ENCODE measurements at places on chromosomes 11 and 22.

GRCh38 chr11:17352950-17353820, 1.6 kb downstream of the NCR3LG1 start:
- peak; percentile 87 for DNase-seq

DNA sequence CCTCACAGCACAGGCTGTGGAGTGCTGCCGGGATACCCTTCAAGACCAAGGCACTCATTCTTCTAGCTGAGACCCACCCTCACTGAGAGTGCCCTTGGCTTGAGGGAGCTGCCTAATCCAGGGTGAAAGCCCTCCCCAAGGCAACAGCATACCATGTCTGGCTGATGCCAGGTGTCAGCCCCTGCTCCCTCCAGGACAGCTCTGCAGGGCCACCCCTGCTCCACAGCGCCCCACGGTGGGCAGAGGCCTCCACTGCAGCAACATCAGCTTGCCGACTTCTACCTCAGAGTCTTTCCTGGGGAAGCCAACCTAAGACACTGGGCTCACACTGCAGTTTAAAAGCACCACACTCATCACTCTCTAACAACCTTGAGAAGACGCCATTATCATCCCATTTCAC, 29.0 kb downstream of the TTLL1 start:
- peak; percentile 54 for DNase-seq

- DNase-seq = peak; percentile 10
Observed at GRCh38 chr11:100546714-100547113, 140.4 kb upstream of the ARHGAP42 start.

DNA sequence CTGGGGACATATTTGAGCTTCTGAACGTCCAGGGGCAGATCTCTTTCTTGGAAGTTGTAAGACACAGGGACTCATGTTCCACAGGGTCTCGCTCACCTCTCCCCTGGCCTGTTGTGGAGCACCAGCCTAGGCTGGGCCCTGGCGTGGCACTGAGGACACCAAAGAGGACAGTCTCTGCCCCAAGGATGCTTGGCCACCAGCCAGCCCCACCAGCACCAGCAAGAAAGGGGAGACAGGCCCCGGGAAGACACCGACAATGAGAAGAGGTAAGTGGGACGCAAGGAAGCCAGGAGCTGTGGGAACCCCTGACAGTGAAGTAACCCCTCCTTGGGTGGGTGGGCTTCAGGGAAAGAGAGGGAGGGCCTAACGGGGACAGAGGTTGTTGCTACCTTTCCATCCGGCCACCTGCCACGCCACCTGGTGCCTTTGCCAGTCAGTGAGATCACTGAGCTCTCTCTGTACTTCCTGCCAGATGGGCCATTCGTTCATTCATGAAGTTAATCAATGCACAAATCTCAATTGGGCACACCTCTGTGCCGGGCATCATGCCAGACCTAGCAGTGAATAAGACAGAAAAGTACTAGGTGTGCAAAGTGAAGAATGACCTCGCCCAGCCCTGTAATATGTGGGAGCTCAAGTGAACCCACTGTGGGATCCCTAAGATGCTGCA, 11.1 kb downstream of the APOL5 start:
- DNase-seq = no peak

All from hematopoietic multipotent progenitor cell treated with erythropoietin and hydrocortisone succinate and interleukin-3 and kit ligand, for 6 days (in vitro differentiated cells).